ENCODE measurements at places on chromosomes 5 and 9. TPM values are rescaled to one million over a fixed set of nuclear protein-coding genes. Genes with fewer than 3 reads are reported as not detected.

DNA sequence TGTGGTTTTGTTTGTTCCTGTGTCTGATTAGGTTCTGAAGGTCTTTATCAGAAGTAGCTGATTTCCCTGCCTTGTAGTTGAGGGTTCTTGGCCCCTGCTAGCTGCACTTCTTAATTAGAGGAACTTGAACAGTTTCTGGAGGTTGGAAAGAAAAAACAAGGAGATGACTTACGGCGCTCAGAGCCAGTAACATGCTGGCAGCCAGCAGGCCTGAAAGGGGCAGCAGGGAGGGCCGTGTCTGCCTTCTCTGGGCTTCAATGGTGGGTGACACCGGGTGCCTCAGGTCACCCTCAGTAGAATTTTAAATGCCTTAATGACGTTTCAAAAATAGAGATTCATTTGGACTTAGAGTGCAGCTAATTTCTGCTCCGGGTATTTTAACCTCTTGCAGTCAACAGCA, 15.8 kb downstream of the UBE2QL1 start:
- no peaks in the 10 kb centered on the region for H3K36me3 ChIP-seq
- peaks cover 12% of the 10 kb centered on the region for H3K27me3 ChIP-seq
- DNase-seq = no peak
- no peak overlapping the region for H3K27ac ChIP-seq
- H3K4me3 ChIP-seq = no peak overlapping the region
- H3K4me1 ChIP-seq = no peaks in the 10 kb centered on the region

DNA sequence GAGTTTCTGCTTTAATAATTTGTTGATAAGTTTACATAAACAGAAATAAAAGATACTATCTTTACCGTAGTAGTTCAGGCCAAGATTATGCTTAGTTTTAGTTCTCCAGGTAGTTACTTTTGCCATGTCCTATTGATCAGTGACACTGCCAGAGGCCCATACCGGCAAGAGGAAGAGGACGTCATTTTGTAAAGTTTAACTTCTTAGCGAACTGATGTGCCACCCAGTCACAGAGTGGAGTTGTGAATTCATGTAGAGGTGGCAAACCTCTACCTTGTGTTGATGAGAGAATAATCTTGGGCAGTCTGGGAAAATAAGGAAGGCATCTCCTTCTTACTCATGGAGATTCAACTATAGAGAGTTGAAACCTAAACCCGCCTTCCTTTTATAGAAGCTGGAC, 21.8 kb downstream of the RGMB start:
- H3K36me3 ChIP-seq = peaks cover 2% of the 10 kb centered on the region
- H3K27me3 ChIP-seq = no peaks in the 10 kb centered on the region
- H3K4me1 ChIP-seq = no peaks in the 10 kb centered on the region
- DNase-seq = no peak
- no peak overlapping the region for H3K27ac ChIP-seq

- H3K4me1 ChIP-seq = no peaks in the 10 kb centered on the region
- no peaks in the 10 kb centered on the region for H3K27me3 ChIP-seq
- H3K27ac ChIP-seq = no peak overlapping the region
These were observed 329.0 kb upstream of the CCNG1 start for GRCh38 chr5:163108351-163108750.

The UBTD2 gene
- 7.6 TPM for total RNA-seq

DNA sequence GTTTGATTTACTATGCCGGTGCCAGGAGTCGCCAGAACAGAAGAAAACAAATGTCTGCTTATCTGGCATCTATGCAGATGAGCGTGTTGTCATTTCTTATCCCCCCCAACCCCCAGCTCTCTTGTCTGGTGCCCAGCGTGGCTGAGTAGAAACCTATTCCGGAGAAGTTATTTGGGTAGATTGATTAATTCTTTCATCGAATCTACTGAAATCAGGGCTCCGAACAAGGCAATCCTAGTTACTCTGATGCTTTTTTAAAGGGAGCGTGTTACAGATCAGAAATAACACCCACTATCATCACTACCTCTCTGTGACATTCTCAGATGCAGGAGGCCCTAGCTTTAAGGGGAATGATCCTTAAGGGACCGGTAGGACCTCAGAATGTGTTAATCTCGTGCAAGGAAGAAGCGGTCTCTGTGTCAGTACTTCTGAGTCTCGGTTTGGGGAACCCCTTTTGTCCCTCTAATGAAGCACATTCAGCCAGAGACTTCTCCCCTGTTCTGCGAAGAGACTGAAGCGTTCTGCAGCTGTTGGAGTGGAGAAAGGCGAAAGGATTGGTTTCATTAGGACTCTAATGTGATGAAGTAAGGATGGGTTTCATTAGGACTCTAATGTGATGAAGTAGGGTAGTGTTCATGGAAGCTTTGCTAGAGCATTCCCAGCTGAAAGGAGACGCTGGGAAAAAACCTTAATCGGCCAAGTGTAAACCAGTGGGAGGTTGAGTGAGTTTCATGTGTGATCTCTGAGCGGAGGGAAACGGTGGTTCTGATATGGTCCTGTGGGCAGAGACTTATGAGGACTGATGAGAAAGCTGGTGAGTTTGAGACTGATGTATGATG, 1.5 kb downstream of the PIP5K1B start:
- no peaks in the 10 kb centered on the region for H3K36me3 ChIP-seq
- peak overlapping the region; percentile 86 for H3K4me3 ChIP-seq
- H3K27me3 ChIP-seq = peaks cover 61% of the 10 kb centered on the region
- H3K4me1 ChIP-seq = peaks cover 8% of the 10 kb centered on the region

DNA sequence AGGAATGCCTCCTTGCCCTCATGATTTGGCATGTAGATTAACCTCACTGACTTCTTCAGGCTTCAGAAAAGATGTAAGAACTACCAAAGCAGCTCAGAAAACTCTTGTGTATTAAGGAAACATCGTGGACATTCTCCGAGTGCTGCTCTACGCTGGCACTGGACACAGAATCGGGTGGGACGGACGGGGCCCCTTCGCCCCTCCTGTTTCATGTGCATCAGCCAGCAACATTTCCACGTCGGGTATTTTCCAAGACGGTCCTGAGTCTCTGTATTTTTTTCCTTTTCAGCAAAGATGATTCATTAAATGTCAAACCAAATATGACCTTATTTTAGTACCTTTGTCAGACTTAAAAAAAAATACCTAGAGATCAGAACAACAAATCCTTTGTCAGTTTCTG, 583.6 kb downstream of the CCDC171 start:
- no peak overlapping the region for H3K27ac ChIP-seq
- H3K4me3 ChIP-seq = no peak overlapping the region
- no peaks in the 10 kb centered on the region for H3K27me3 ChIP-seq
- H3K4me1 ChIP-seq = peaks cover 8% of the 10 kb centered on the region
- no peak for DNase-seq

The TXNDC8 gene
- not detected for total RNA-seq

The LCN9 gene
- total RNA-seq = not detected

GRCh38 chr9:126360073-126360472, 33.4 kb downstream of the MVB12B start:
- H3K27me3 ChIP-seq = no peaks in the 10 kb centered on the region
- no peak overlapping the region for H3K27ac ChIP-seq
- H3K36me3 ChIP-seq = peaks cover 61% of the 10 kb centered on the region
- H3K4me3 ChIP-seq = no peak overlapping the region
- DNase-seq = no peak
- peaks cover 2% of the 10 kb centered on the region for H3K4me1 ChIP-seq

DNA sequence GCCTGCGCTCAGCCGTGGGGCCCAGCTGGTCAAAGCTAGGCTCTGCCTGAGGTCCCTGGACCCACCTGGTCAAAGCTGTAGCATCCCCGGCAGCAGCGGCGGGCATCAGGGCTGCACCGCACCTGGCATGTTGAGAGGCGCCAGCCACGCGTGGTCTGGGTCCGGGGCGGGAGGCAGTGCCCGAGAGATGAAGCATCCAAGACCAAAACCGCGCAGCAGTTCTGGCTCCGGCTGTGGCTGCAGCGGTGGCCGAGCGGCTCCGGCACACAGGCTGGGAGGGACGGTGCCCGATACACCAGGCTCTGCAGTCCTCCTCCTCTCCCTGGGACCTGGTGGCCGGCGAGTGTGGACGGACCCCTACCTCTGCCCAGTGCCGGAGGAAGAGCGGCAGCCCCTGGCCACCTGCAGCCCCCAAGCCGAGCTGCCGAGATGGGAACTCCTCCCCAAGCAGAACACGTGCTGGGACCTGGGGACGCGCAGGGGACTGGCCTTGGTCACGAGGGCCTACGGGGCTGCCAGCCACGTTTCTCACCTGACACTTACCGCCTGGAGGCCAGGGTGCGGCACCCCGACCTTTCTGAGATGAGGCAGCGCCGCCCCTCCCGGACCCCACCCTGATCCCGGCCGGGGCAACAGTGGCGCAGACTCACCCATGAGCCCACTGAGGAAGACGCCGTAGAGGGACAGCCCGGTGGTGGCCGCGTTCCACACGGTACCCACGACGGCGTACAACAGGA, 33.0 kb downstream of the SLC9A3 start:
- no peaks in the 10 kb centered on the region for H3K27me3 ChIP-seq
- H3K4me1 ChIP-seq = no peaks in the 10 kb centered on the region
- no peak for DNase-seq
- no peak overlapping the region for H3K4me3 ChIP-seq

- DNase-seq = no peak
- no peaks in the 10 kb centered on the region for H3K4me1 ChIP-seq
- H3K27me3 ChIP-seq = peaks cover 37% of the 10 kb centered on the region
- no peak overlapping the region for H3K4me3 ChIP-seq
- no peak overlapping the region for H3K27ac ChIP-seq
- H3K36me3 ChIP-seq = no peaks in the 10 kb centered on the region
These were observed 46.1 kb upstream of the PPARGC1B start for GRCh38 chr5:149683964-149684363.

The WHRN gene
- total RNA-seq = 10.5 TPM

The REEP2 gene
- total RNA-seq = 1.3 TPM

DNA sequence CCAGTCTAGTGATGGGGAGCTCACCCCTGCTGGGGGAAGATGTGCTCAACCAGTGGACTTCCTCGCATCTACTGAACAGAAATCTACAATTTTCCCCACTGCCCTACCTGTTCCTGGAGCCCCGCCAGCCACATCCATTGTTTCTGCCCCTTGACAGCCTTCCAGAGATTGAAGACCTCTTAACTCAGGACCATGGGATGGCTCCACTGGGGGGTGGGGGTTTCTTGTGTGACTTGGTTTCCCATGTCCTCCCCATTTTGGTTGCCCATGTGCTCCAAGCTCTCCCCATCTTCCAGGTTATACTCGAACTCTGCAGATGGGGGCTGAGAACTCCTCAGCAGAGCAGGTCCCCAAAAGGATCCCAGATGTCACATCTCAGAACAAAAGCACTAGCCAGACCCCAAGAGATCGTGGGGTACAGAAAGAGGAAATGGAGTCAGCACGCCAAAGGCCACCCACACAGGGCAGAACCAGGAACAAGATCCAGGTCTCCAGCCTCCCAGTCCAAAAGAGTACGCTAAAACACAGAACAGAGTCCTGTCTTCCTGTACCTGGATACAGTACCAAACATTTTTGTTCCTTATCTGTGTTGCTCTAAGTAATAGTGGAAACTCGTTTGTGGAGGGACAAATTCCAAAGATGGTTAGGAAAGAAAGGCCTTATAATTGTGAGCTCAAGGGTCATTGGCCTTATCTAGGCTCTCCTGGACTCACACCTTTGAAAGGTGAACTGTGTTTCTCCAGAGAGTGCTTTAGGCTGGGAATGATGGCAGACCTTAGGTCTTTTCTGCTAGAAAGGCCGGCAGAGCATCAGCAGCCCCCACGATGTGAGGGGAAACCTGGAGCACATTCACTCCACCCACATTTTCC, 15.8 kb downstream of the CORO2A start:
- H3K4me1 ChIP-seq = peaks cover 9% of the 10 kb centered on the region
- DNase-seq = no peak
- no peak overlapping the region for H3K27ac ChIP-seq
- no peak overlapping the region for H3K4me3 ChIP-seq
- no peaks in the 10 kb centered on the region for H3K27me3 ChIP-seq
- H3K36me3 ChIP-seq = no peaks in the 10 kb centered on the region

The FAM151B gene
- total RNA-seq = 1.0 TPM

The RNF183 gene
- total RNA-seq = 0.37 TPM

DNA sequence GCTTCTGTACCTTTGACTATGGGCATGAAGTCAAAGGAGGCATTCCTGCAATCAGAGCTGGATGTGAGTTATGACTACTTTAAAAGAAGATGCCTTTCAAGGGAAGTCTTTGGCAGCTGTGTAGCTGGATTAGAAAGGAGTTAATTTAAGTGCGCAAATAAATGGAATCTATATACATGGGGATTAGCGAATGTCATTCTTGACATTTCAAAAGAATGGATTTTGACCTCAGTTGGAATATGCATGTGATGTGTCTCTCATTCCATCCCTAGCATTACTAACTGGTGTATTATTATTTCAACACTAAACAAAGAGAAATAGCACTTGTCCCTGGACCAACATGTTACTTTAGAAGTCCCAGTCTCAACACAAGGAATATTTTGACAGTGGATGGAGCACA, 359.6 kb upstream of the SLC24A2 start:
- H3K36me3 ChIP-seq = peaks cover 16% of the 10 kb centered on the region
- peaks cover 17% of the 10 kb centered on the region for H3K4me1 ChIP-seq
- no peak for DNase-seq
- H3K27ac ChIP-seq = no peak overlapping the region
- H3K4me3 ChIP-seq = no peak overlapping the region

- no peak for DNase-seq
- H3K27me3 ChIP-seq = no peaks in the 10 kb centered on the region
- H3K27ac ChIP-seq = no peak overlapping the region
- no peak overlapping the region for H3K4me3 ChIP-seq
These were observed 94.4 kb downstream of the ANKH start for GRCh38 chr5:14777187-14777586.

DNA sequence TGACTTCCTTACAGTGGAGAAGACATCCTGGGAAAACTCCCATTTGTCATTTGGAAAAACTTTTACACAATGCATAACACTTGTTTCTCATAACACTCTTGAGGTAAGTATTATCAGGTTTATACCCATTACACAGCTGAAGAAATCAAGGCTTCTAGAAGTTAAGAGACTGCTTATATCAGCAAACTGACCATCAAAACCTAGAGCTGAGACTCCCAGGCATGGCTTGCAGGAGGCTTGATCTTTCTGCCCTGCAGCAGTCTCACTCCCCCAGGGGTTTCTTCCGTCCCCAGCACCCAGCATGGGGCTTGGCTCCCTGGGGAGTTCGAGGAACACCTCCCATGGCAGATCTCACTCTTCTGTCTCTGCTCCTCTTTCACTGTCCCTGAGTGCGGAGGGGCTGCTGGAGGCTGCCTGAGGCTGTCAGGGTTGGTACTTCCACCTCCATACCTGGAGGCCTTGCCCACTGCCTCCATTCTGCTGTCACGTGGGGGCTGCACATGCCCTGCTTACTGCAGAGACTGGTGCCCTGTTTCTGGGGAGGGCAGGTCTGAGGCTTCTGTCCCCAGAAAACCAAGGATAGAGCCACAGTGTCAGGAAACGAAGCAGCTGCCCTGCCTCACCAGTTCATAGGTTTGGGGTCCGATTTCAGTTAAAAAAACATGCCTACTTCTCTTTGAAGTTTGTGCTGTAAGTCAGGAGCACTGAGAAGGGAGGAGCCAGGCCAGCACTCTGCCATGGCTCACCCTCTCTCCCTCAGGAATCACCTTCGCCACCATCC, 202.5 kb downstream of the PAX5 start:
- no peak overlapping the region for H3K27ac ChIP-seq
- H3K36me3 ChIP-seq = no peaks in the 10 kb centered on the region
- no peak overlapping the region for H3K4me3 ChIP-seq
